ENCODE measurements at places on chromosomes 6 and 20. TPM values are rescaled to one million over a fixed set of nuclear protein-coding genes. Genes with fewer than 3 reads are reported as not detected.

Gene TRIM10
- not detected for total RNA-seq

Gene CCN5
- total RNA-seq, result 13.6 TPM

Gene ADAM33
- 13.4 TPM for total RNA-seq

DNA sequence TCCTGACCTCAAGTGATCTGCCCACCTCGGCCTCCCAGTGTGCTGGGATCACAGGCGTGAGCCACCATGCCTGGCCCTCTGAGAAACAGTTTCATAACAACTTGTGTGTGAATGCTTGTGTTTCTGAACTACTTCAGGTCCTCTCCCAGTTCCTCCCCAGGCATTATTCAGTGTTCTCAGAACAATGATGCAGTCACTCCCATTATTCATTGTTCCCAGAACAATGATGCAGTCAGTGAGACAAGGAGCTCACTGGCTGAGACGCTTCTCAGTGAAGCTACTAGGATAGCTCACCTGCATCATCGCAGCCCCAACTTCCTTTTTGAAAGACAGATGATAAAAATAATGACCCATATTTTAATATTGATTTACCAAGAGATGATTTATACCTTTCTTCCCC lies 71.5 kb downstream of the NDUFAF5 start:
- DNase-seq, result no peak

GRCh38 chr6:117483004-117483644 lies 650 bp downstream of the DCBLD1 start:
- peak; percentile 81 for DNase-seq

- DNase-seq, result no peak
Observed at GRCh38 chr20:57066126-57066900, 200.1 kb downstream of the BMP7 start.

DNA sequence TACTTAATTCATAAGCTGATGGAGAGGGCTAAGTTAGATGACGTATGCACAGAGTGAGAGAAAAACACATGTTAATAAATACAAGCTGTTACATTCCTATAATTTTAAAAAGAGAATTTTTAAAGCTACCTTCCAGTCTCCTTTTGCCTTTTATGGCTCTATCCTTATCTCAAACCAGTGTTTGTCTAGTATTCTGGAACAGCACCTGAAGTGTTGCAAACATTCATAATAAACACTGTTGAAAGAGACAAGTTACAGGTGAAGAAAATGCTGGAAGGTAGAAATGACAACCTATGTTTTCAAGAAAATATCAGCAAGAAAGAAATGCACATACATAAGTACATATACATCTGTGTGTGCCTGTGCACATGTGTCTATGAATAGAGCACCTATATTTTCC lies 409.1 kb downstream of the PKHD1 start:
- no peak for DNase-seq

- no peak for DNase-seq
Observed at GRCh38 chr6:73664701-73665100, 10.9 kb upstream of the SLC17A5 start.

GRCh38 chr6:33621711-33622388 lies 728 bp downstream of the ITPR3 start:
- no peak for DNase-seq

DNA sequence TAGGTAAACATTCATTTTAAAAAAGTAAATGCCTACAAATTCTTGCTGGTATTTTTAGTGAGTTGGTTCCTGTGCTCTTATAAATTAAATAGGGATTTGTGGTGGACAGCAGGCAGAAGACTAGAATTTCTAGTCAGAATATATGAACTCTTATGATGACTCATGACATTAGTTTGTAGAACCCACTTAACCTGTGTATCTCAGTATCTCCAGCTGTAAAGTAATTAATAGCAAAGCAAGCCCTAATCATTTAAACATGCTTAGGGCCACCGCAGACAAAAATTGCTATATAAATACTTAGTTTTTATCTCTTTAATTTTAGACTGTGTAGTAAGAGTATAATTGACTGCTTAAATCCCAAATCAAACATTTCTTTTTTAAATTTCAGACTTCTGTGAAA lies 2.4 kb downstream of the FAM135A start:
- no peak for DNase-seq

DNA sequence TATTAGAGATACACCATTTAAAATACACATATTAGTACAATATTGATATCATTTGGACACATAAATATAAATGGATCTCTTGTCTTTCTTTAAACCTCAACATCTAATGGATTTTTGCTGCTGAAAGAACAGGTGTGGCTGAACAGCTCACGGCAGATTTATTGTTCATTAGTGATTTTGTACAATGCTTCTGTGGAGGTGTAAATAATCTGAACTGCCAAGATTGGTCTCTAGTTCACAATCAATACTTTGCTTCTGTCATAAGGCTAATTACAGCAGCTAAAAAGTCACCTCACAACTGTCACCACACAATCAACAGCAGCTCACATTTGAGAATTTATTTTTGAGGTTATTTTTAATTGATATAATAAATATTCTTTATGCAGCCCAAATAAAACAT lies 162.0 kb upstream of the SIM1 start:
- no peak for DNase-seq

DNA sequence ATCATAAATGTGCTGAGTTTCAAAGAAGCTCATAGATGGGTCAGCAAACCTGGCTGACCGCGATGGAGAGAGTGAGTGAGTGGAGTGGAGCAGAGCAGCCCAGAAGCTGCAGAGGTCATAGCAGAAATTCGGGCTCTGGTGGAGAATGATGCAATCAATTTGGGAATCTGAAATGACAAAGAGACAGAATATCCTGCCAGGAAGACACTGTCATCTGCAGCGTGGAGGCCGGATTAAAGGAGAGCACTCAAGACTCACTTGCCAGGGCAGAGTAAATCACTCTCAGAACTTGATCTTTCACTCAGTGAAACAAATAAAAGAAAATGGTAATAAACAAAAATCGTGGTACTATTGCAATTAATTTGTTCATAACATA lies 109.6 kb upstream of the RREB1 start:
- DNase-seq, result no peak

DNA sequence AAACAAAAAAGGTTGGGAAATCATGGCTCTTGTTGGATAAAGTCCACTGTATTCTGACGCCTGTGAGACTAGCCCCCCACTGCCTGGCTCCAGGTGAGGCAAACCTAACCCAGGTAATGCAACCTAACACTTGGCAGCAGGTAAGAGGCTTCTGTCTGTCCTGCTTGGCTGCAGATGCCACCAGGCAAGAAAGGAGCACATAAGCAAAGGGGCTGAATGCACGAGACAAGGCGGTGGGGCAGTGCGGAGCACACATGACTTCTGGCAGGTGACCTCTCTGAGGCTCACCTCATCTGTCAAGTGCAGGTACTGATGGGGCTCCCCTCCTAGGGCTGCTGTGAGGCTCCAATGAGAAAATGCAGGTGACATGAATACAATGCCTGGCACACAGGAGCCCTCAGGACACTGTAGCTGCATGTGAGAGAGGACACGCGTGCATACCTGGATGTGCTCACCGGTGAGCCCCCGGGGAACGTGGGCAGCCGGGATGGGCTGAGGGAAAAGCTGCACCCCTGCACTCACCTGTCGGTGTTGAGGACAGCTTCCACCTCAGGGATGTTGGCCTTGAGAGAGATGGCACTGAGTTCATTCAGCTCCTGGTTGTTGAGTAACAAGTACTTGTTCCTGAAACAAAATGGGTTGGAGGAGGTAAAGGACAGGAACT lies 54.1 kb downstream of the MYH7B start:
- peak; percentile 1 for DNase-seq

- DNase-seq, result no peak
Observed at GRCh38 chr20:60270341-60270740, 312.1 kb downstream of the CDH26 start.

DNA sequence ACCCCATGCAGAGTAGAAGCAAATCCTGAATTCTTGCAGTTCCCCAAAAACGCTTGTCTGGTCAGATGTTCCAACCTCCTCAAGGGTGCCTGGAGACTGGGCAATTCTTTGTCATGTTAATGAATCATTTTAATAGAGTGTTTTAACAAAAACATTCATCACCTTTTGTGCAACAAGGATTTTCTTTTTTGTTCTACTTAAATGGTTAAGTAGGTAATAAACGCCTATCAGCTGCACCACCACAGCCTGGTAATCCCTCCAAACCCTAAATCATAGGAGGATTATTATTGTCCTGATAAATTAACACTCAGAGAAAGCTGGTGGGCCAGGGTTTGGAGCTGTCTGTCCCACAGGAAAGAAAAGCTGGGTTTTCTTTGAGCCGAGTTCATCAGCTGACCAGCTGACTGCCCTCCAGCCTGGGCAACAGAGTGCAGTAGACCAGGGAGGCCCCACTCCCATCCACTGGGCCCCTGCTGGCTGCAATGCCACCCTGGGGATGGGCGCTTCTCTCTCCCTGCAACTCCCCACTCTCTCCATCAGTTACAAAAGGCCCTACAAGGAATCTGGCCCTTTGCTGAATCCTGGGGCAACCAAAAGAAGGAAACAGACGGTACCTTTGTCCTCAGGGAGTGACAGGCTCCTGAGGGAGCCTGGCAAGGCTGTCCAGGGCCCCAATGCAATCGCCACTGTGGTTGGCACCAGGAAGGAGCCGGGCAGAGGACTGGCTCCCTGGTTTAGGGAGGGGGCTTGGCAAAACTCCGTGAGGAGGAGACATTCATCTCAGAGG lies 23.1 kb upstream of the BMP7 start:
- DNase-seq, result no peak

DNA sequence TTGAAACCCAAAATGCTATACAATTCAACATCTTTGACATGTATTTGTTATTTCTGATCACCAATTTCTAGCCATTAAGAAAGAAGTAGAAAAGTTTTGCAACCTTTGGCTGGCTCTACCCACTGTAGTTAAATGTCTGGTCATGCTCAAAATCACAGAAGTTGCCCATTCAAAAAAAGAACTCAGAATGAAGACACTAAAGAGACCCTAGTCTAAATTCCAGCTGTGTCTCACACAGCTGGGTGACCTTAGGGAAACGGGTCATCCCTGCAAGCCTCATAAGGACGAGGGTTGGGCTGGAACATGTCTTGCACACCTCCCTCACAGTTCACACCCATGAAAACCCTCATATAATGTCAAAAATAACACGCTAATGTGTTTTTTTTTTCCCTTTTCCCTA lies 10.3 kb downstream of the FOXQ1 start:
- no peak for DNase-seq

- no peak for DNase-seq
Observed at GRCh38 chr6:167662075-167662880, 164.4 kb upstream of the AFDN start.

DNA sequence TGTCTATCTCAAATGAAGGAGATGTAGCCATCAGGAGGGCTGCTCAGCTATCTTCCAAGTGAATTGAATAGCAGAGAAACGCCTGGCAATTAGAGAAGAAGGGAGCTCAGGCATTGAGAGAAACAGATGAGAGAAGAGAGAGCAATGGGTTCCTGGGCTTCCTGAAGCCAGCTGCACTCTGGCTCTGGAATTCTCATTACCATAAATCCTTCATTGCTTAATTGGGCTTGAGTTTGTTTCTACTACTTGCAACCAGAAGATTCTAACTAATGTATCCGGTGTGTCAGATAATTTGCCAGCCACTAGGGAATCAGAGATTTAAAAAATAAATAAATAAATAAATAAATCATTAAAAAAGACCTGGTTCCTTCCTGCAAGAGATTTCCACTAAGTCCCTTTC lies 25.0 kb upstream of the CDKAL1 start:
- DNase-seq, result no peak

All from Right ventricle myocardium inferior (tissue), 1 donor.